Panc1 (cell line): ENCODE measurements at places on chromosomes 12 and 14. TPM values are rescaled to one million over a fixed set of nuclear protein-coding genes. Genes with fewer than 3 reads are reported as not detected.

Gene PTGDR
- not detected for total RNA-seq

DNA sequence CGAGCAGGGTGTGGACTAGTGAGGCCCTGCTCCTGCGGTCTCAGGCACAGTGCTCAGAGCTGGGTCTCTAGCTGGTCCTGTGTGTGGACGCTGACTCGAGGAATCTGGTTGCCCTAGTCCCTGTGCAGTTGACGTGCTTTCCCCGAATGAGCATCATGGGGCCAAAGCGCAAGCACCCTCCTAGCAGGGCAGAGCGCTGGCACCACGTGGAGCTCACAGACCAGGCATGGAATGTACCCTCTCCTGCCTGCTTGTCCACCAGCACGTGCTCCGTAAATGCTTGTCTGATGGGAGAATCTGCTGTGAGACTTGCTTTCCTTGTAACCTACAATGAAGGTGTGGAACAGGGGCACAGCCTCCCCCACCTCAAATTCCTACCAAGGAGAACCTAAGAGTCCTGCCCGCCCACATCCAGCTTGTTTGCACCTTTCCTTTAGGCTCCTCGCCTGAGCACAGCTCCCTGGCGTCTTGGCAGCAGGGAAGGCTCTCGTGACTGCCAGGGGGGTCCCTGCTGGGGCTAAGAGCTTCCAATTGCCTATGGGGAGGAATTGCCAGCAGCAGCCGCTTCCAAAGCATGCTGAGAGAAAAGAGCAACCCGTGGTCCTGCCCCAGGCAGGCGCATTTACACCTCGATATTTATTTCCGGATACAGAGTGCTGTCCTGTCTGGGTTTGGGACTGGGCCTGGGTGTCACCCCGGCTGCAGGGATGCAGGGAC is 125.0 kb downstream of the PIWIL1 start:
- no peak for DNase-seq

- peak; percentile 71 for DNase-seq
Measured at GRCh38 chr12:52372216-52373154, 5.2 kb upstream of the KRT85 start.

DNA sequence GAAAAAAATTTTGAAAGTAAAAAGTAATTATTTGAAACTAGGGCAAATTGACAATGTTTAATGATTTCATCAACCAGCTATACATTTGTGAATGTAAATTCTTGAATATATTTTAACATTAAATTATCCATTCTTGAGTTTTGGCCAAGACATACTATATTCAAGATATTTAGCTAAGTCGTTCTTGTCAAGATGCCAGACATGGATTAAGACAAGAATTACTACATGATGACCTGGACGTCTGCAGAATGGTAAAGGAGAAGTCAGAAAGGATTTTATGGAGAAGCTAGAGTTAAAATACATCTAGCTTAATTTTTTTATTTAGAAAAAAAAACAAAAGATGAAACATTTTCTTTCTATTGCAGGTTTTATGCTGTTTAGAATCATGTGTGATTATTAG is 255.8 kb downstream of the TMTC2 start:
- no peak for DNase-seq

Gene KRT71
- not detected for total RNA-seq

GRCh38 chr12:86196465-86196864 is 59.7 kb downstream of the MGAT4C start:
- no peak for DNase-seq

GRCh38 chr14:100422556-100423316 is 99.6 kb downstream of the SLC25A47 start:
- no peak for DNase-seq

- DNase-seq: no peak
Measured at GRCh38 chr14:23028799-23029198, 5.9 kb downstream of the PSMB5 start.

DNA sequence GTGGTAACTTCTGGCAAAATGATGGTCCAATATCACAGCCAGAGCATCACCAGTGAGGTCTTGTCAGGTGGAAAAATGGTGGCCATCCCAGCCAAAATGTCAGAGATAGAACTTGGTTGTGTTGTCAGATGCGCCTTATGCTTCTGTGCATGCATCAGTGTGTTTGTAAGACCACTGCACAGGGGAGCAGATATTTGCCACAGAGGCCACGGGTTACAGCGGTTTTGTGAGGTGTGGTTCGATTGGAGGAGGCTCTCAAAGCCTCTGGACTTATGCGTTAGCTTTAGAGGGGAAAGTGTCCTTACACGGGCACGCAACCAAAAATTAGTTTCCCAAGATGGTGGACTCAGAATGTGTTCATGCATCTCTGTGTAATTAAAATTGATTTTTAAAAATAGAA is 243.8 kb downstream of the ADGRD1 start:
- DNase-seq: no peak

- DNase-seq: no peak
Measured at GRCh38 chr12:24266982-24267381, 317.5 kb upstream of the SOX5 start.

DNA sequence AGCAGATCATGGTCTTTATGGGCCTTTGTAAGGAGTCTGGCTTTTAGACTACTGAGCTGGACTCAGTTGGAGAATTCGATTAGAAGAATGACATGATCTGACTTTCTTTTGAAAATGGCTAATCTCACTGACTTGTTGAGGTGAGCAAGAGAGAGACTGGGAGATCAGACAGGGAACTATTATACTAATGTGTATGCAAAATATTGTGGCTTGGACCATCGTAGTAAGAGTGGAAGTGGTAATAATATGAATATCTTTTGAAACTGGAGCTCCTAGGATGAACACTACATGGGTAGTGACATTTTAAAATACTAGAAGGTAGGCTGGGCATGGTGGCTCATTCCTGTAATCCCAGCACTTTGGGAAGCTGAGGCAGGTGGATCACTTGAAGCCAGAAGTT is 56.2 kb upstream of the CCT2 start:
- DNase-seq: no peak

GRCh38 chr12:51960488-51960887 is 9.0 kb downstream of the ACVR1B start:
- DNase-seq: no peak

Gene TCL1A
- not detected for total RNA-seq

Gene EID3
- 18.5 TPM for total RNA-seq

DNA sequence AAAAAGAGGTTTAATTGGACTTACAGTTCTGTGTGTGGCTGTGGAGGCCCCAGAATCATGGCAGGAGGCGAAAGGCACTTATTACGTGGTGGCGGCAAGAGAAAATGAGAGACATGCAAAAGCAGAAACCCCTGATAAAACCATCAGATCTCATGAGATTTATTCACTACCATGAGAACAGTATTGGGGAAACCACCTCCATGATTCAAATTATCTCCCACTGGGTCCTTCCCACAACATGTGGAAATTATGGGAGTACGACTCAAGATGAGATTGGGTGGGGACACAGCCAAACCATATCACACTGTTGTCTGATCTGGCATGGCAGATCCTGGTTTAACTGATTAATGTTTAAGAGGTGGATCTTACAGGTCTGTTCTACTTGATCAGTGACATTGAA is 5.6 kb downstream of the DDX47 start:
- no peak for DNase-seq

Gene ANKRD33
- 0.21 TPM for total RNA-seq

Gene ARID2
- total RNA-seq: 39.5 TPM

DNA sequence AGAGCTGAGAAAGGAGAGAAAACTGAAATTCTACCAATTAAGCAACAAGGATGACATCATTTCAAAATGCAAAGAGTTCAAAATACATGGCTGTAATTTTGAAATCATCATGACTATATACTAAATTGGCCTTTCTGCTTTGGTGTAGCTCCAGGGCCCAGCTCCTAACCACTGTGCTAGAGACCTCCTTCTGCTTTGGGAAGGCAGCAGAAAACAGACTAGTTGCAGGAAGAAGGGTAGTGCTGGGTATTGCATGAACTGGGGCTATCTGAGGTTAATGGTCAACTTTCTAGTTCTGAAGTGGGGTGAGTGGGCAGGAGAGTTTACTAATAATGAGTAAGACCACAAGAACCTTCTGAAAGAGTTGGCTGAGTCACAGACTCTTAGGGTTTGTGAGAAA is 66.2 kb downstream of the PTGER2 start:
- DNase-seq: no peak

DNA sequence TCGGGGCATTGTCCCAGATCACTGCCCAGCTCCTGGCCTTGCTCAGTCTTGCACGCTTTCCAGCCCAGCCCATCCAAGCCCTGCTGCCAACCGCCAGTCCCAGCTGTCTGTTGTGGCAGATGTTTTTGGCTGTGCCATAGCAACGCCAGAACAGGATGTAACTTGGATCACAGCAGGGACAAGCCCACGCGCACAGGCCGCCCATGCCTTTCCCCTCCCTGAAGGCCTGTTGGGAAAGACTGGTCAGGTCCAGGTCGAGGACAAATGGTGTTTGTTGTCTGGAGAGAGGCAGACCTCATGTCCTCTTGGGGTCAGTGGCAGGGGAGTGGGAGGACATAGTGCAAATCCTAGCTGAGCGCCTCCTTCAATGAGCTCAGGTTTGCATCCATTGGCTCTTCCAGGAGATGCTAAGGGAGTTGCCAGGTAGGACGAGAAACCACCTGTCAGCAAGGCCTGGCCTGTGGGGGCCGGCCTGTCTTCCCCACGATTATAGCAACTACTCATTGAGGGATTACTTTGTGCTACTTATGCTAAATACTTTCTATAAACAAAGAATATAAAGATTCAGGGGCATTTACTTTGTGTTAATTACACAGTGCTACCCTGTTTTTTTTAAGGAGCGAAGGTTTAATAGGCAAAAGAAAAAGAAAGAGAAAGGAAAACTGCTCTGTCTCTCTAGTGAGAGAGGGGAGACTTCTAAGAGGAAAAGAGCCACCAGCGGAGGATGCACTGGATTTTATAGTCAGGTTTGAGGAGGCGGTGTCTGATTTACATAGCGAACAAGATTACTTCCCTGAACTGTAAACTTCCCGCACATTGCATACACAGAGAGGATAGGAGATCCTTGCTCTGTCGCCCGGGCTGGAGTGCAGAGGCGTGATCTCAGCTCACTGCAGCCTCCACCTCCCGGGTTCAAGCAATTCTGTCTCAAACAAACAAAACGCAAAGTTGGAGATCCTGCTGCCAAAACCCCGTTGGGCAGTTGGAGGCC is 42.8 kb upstream of the CORO1C start:
- no peak for DNase-seq

Gene ANO2
- total RNA-seq: not detected

Gene GPD1
- total RNA-seq: 0.28 TPM

Gene CHMP4A
- 42.4 TPM for total RNA-seq

DNA sequence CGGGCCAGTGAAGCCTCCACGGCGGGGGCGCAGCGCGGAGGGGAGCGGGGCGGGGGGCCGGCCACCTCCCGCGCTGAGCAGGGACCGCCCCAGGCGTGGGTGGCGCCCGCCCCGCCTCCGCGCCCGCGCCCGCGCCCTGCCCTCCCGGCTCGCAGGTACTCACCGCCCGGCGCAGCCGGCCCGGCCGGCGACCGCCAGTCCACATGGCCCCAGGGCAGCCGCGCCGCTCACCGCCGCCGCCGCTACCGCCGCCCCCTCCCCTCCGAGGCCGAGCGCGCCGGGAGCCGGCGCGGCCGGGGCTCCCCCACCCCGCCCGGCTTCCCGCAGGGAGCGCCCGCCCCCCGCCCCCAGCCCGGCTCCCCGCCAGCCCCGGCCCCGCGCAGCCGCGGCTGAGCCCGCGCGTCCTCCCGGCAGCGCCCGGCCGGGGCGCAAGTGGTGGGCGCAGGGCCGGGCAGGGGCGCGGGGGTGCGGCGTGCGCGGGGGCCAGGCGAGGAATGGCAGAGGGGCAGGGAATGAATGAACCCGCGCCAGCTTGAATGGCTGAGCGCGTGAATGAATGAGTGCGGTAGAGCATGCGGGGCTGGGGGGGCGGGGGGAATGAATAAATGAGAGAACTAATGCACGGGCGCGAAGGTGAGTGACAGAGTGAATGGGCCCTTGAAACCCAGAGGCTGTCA is at the start of gene BEGAIN:
TSS of gene BEGAIN (minus strand) at position 332 of the 677 bp plus-strand sequence. CDS start at position 205, 127 bp downstream.
- DNase-seq: no peak

DNA sequence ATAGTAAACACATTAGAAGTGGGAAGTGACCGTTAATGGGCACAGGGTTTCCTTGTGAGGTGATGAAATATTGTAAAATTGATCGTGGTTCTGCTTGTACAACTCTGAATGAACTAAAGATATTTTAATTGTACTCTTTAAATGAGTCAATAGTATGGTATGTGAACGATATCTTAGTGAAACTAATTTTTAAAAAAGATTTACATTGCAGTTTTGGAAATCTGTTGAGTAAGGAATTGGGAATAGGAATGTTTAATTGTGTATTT is 1.7 kb downstream of the ZNF410 start:
- no peak for DNase-seq

DNA sequence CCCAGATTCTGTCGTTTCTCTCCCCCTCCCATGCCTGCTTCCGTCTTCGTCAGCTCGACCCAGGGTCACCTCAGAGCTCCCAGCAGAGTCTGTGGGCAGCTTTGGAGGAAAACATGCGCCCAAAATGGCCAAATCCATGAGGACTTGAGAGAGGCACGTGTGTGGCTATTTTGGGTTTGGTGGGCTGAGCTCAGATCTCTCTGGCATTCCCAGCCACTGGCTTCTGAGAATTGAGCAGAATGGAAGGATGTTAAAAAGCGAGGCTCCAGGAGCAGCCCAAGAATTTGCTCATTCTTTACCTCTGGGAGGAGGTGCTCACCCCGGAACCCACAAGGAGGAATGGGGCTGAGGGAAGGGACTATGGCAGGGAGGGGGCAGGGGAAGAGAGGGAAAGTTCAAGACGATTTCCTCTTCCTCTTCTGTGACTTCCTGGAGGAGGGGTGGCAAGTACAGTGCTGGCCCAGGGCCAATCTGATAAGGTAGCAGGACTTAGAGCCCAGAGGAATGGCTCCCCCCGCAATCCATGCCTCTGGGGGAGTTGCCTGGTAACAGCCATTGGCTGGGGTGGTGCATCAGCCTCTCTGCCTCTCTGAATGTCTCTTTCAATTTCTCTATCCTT is 20.1 kb downstream of the TSPAN9 start:
- DNase-seq: no peak

DNA sequence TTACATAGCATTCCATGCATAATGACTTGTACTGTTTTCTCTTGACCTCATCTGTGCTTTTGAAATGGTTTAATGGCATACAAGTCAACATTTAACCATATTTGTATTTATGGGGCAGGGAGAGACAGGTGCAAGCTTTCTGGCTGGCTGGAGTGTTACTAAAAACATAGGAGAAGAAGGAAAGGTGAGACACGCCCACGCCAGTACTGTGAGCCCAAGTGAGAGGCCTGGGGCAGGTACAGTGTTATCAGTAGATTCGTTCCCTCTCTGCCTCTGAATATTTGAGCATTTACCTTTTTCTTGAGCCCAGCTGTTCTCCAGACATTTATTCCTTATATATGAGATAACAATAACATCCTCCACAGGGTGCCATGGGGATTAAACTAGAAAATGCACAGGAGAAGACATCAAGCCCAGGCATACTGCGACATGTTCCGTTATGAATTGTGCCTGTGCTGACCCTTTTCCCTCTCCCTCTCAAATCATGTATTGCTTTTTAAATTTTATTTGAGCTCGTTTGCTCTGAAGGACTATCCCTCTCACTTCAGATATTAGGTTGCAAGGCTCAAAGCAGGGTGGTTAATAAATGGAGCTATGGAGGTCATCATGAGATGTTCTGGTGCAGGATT is 34.6 kb upstream of the TUBA1C start:
- no peak for DNase-seq

Gene DNAI7
- total RNA-seq: 0.10 TPM

Gene B4GALNT3
- 2.3 TPM for total RNA-seq

- DNase-seq: no peak
Measured at GRCh38 chr12:108642269-108642870, 8.7 kb upstream of the SELPLG start.
